ENCODE measurements at places on chromosomes 2 and 18.

DNA sequence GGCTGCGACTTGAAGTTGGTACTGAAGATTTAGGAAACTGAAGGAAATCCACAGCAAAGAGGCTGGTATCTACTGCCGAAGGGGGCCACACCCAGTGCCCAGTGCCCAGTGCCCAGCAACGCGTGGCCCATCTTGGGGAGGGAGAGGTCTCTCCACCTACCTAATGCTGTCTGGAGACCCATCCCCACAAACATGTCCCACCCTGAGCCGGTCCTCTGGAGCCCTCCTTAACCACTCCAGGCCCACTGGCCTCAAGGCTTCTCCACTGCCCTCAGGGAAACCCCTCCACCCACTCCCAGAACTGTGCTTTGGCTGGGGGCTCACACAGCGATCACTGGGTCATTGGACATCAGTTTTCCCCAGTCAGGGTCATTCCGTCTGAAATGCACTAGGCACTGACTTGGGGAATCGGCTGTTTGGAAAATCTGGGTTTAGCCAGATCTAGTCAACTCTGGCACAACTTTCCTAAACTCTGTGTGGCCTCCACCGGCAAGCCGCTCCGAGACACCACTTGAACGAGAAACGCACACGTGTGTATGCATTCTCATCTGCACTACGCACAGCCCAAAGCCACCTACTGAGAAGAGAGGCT is 20.1 kb downstream of the GPR55 start:
- DNase-seq: no peak

DNA sequence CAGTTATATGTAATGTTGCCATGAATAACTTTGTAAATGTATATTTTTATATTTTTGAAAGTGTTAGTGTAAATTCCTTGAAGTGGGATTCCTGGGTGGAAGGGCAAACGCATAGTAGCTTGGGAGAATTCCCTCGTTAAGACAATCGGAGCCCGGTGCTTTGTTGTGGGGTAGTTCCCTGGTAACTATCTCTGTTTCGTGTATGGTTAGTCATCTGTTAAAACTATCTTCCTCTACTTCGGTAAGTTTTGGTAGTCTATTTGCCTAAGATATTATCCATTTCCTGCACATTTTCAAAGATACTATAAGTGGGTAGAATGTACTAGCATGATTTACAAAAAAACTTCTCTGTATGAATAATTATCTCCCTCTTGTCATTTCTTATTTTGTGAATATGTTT is 113.8 kb upstream of the NRXN1 start:
- no peak for DNase-seq

DNA sequence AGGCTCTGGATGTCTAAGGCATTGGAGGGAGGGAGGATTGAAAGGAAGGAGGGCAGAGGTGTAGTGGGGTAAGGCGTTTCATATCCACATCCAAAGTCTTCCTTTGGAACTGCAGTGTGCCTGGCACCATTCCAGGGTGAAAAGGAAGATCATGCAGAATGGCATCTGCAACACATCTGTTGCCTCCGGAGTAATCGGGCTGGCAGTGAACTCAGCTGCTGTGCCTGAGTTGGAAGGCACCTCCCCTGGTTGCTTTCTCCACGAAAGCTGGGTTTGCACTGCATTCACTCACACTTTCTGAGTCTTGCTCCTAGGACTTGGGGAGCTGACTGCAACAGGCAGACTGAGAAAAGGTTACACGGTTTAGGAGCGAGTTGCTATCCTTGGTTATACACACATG is 30.3 kb upstream of the SEC11C start:
- no peak for DNase-seq

DNA sequence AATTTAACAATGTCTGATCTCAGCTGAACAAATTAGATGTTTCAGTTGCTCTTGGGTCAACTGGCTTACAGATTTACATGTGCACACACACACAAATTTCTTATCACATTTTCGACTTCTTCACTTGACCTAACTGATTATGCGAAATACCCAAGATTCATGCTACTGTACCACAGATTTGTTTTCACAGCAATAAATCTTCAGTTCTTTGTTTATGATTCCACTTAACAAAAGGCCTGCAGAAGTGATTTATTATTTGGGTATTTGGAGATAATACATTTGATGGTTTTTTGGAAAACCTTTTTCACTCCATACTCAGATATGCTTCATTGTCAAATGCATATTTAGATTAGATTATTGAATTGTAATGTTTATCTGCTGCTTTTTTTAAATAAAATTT is 129.0 kb downstream of the GALNT1 start:
- DNase-seq: no peak

GRCh38 chr2:16014802-16015201 is 74.5 kb downstream of the MYCN start:
- DNase-seq: no peak

Data from iris pigment epithelial cell (primary cell).